ENCODE measurements at places on chromosomes 5 and 9.

GRCh38 chr5:1423901-1424603 is 21.2 kb downstream of the SLC6A3 start:
- no peak for DNase-seq

GRCh38 chr5:23332650-23333251 is 174.7 kb upstream of the PRDM9 start:
- DNase-seq: no peak

GRCh38 chr5:68283766-68284165 is 68.2 kb downstream of the PIK3R1 start:
- no peak for DNase-seq

- no peak for DNase-seq
Observed at GRCh38 chr5:113682497-113683136, 169.1 kb downstream of the YTHDC2 start.

- DNase-seq: no peak
Observed at GRCh38 chr9:16928179-16928945, 57.9 kb upstream of the BNC2 start.

Data from Calu3 (cell line).